CD8-positive, alpha-beta memory T cell (primary cell): ENCODE measurements at places on chromosomes 5 and 9. TPM values are rescaled to one million over a fixed set of nuclear protein-coding genes. Genes with fewer than 3 reads are reported as not detected.

GRCh38 chr5:40399349-40399748 lies 280.4 kb upstream of the PTGER4 start:
- DNase-seq = no peak

- DNase-seq = no peak
Measured at GRCh38 chr5:171908638-171909037, 97.8 kb downstream of the FBXW11 start.

- DNase-seq = no peak
Measured at GRCh38 chr9:91785447-91785842, 164.6 kb downstream of the ROR2 start.

- no peak for DNase-seq
Measured at GRCh38 chr9:71762900-71763653, 5.2 kb downstream of the CEMIP2 start.

The SMIM32 gene
- total RNA-seq = not detected

The CDC20B gene
- 0.16 TPM for total RNA-seq

The PDLIM4 gene
- 0.39 TPM for total RNA-seq

DNA sequence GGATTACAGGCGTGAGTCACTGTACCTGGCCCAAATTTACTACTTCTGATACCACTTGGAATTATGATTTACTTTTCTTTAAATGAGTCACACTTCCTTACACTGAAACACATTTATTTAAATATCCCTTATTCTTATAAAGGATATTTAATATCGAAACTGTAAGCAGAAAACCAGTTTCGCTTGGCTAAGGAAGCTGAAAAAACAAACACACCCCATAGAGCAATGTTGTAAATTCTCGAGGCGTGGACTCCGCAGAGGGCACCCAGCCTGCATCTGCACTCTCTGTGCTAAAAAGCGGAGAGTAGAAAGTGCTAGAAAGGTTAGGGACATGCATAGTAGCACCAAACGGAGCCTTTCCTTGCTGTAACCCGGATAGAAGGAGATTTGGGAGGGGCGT lies 86.5 kb downstream of the HMCN2 start:
- DNase-seq = no peak

DNA sequence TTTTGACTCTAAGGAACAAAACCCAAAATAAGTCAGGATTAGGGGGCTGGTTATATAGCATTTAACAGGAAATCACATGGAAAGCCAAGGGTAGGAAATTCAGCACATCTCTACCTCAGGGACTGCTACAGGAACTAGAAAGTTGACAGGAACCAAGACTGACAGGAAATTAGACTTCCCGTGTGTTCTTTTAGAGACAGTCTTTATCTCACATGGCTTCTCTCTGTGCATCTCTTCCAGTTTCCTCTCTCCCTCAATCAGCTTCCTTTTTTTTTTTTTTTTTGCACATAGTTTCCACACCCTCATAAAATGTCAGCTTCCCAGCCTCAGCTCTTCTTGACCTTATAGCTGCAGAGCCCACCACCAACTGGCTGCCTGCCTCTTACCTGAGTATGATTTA lies 4.8 kb downstream of the RECK start:
- no peak for DNase-seq

- no peak for DNase-seq
Measured at GRCh38 chr9:69470186-69470977, 145.4 kb downstream of the ENTREP1 start.

- DNase-seq = no peak
Measured at GRCh38 chr9:112505607-112506006, 19.0 kb downstream of the KIAA1958 start.

The SLC34A1 gene
- not detected for total RNA-seq

- DNase-seq = no peak
Measured at GRCh38 chr5:33400675-33401074, 40.1 kb upstream of the TARS1 start.

DNA sequence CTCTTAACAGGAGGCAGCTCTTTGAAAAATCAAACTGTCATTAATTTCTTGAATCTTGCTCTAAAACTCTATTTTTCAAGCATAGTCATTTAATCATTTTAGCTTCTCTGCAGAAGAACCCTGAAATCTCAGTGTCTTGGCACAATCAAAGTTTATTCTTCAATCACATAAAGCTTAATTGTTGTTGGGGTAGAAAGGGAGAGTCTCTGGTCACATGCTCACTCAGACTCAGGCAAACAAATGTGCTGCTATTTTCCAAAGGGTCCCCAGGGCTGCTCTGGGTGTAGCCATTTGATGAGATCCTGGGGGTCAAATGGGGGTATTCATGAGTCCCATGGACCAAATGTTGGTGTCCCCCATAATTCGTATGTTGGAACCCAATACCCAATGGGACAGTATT lies 114.8 kb downstream of the MSX2 start:
- no peak for DNase-seq

GRCh38 chr5:94698197-94698596 lies 79.7 kb downstream of the SLF1 start:
- DNase-seq = no peak

GRCh38 chr5:176784218-176785165 lies 25.9 kb upstream of the UNC5A start:
- peak; percentile 30 for DNase-seq

GRCh38 chr5:110525762-110526161 lies 200.7 kb downstream of the TMEM232 start:
- no peak for DNase-seq

DNA sequence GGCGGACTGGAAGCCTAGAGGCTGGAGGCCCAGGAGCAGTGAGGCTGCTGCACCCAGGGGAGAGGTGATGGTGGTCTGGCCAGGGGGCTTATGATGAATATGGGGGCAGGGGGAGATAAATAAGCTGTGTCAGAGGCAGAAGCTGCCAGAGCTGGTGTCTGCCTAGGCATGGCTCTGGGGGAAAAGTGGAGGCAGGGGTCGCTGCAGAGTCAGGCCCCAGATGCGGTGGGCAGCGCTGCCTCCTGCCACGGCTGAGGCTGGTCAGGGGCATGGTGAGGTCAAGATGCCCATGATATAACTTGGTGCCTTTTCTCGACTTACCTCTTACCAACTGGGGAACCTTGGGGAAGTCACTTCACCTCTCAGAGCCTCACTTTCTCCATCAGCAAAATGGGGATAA lies 51.1 kb downstream of the NSG2 start:
- no peak for DNase-seq

The PNPLA7 gene
- total RNA-seq = 2.4 TPM

DNA sequence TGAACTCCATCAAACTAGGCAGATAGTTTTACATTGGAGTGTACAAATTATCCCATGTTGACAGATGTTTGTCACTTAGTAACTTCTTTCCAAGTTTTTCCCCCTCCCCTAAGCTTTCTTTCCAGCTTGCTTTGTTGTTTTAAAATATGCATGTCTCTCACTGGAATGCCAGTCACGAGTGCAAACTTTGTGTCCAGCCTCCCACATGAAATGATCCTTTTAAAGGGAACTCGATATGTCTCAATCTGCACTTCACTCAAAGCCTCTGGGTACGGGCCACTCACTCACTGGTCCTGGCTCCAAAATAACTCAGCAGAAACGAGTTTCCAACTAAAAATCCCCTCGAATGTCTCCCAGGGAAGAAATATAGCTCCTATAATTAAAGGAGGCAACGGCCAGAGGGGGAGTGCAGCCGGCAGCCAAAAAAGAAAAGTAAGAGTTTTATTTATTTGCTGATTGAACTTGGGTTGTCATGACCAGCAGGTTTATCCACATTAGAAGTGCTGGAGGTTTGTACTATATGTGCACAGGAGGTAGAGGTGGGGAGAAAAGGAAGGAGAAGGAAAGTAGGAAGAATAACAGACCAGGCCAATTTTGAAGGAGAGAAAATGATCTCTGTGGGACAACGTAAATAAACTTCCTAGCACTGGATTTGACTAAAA lies 17.5 kb downstream of the NR2F1 start:
- no peak for DNase-seq

GRCh38 chr5:107043665-107044064 lies 627.1 kb downstream of the EFNA5 start:
- DNase-seq = no peak

- DNase-seq = no peak
Measured at GRCh38 chr5:93348231-93348630, 232.8 kb downstream of the NR2F1-AS1 start.

The S1PR3 gene
- 0.80 TPM for total RNA-seq

GRCh38 chr5:55286411-55286933 lies 21.0 kb downstream of the DHX29 start:
- no peak for DNase-seq

The OCLN gene
- total RNA-seq = 0.68 TPM

DNA sequence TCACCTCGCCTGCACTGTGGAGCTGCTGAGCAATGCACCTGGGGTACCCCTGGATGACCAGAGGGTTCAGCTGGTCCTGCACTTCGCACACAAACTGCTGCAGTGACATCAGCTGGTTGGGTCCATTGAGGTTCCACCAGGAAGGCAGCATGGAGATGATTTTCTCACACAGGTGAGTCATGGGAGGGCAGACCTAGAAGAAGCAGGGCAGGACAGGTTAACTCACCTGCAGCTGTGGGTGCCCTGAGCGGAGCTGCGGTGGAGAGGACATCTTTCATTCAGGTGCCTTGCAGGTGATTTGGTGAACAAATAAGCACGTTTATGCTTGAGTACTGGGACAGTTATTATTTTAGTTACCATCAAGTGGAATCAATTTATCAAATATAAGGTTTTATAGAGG lies 73.6 kb downstream of the CTSL start:
- no peak for DNase-seq

DNA sequence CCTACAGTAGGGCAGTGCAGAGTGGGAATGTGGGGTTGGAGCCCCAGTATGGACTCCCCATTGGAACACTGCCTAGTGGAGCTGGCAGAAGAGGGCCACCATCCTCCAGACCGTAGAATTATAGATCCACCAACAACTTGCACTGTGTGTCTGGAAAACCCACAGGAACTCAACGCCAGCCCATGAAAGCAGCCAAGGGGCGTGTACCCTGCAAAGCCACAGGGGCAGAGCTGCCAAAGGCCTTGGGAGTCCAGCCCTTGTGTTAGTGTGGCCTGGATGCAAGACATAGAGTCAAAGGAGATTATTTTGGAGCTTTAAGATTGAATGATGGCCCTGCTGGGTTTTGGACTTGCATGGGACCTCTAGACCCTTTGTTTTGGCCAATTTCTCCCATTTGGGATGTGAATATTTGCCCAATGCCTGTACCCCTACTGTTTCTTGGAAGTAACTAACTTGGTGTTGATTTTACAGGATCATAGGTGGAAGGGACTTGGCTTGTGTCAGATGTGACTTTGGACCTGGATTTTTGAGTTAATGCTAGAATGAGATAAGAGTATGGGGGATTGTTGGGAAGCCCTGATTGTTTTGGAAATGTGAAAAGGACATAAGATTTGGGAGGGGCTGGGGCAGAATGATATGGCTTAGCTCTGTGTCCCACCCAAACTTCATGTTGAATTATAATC lies 266.8 kb downstream of the SEMA5A start:
- DNase-seq = no peak

GRCh38 chr5:20230010-20230409 lies 242.0 kb upstream of the CDH18 start:
- DNase-seq = no peak

The PITX1 gene
- total RNA-seq = not detected

- DNase-seq = no peak
Measured at GRCh38 chr5:102216678-102217077, 79.4 kb downstream of the SLCO4C1 start.

DNA sequence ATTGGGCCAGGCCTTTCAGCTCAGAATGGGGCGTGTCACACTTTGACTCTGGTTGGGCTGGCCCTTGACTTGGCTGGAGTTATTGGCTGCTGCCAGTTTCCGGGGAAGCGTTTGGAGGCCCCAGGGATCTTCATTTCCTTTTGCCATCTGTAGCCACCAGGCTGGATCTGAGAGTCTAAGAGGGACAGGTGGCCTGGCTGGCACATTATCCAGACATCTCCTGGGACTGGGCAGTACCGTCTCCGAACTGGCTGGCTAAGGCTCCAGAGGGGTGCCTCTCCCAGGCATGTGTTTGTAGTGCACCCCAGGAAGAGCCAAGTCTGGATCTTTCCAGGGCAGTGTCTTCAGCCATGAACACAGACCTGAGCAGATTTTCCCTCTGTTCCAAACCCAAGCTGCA lies 9.7 kb upstream of the JADE2 start:
- no peak for DNase-seq

GRCh38 chr5:151580858-151581257 lies 10.3 kb downstream of the FAT2 start:
- no peak for DNase-seq

GRCh38 chr9:89983411-89983810 lies 378.6 kb downstream of the GADD45G start:
- no peak for DNase-seq

The NRG2 gene
- total RNA-seq = 0.18 TPM

DNA sequence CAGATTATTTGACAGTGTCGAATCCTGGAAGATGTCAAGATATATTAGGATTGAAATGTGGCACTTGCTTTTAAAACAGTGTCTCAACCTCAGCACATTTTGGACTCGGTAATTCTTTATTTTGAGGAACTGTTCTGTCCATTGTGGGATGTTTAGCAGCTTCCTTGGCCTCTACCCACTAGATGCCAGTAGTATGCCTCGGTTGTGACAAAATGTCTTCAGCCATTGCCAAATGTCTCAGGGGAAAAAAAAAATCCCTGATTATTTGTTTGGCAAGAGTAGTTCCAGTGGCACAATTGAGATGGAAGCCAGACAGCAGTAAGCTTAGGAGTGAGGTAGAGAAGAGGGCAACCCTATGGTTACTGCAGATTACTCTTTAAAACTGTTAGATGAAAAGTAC lies 694.5 kb upstream of the RIOK2 start:
- no peak for DNase-seq

DNA sequence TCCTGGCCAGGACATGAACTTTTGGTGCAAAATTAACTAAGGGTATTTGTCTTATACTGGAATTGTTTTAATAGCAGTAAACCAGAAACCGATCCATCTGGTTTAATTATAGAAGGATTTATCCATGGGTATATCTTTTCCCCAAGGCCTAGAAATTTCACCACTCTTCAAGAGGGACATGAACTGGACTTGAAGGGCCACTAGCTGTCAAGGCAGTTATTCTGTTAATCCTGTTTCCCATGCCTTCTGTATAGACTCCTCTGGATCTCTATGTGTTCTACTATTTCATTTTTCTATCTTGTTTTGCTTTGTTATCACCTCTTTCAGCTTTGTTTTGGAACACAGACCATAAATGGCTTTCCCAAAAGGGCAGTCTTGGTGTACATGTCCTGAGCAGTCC lies 467.6 kb downstream of the KIF4B start:
- DNase-seq = no peak

DNA sequence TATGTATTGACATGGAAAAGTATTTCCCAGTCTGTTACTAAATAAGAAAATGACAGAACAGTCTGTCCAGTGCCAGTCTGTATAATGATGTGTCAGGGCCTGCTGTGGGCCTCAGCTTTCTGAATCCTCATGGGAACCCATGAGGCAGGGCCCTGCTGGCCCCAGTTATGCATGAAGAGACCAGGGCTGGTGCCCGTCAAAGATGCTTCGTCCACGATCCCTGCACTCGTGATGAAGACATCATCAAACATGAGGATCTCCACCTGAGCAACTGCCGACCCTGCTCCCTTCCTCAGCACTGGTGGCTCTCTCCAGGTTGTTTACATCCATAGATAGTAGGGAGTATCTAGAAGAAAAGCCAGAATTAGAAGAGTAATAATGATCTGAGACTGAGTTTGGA lies 52.5 kb downstream of the ICE1 start:
- DNase-seq = no peak

The PRDM9 gene
- not detected for total RNA-seq
